Tracheal epithelial cell (primary cell): ENCODE measurements at places on chromosomes 2 and 18. TPM values are rescaled to one million over a fixed set of nuclear protein-coding genes. Genes with fewer than 3 reads are reported as not detected.

The RUFY4 gene
- under 0.01 TPM in 1 of 2 replicates, not detected in the other for total RNA-seq

The ALPG gene
- total RNA-seq: under 0.01 TPM in 1 of 2 replicates, not detected in the other

The AOX1 gene
- total RNA-seq: 4.7 and 15.7 TPM in 2 replicates

The COL6A3 gene
- total RNA-seq: 0.21 and 0.72 TPM in 2 replicates

The MDH1B gene
- total RNA-seq: 0.48 TPM in 1 of 2 replicates, not detected in the other

The HNRNPA3 gene
- total RNA-seq: 25.8 and 30.1 TPM in 2 replicates

The GKN1 gene
- not detected in 2 replicates for total RNA-seq

The RSAD2 gene
- 0.21 and 2.2 TPM in 2 replicates for total RNA-seq

The CXXC1 gene
- total RNA-seq: 27.5 and 27.7 TPM in 2 replicates

The CDK15 gene
- 0.24 TPM in 1 of 2 replicates, not detected in the other for total RNA-seq

The MLPH gene
- total RNA-seq: 9.9 and 16.4 TPM in 2 replicates

The WDR35 gene
- 6.6 and 8.2 TPM in 2 replicates for total RNA-seq

The EVA1A gene
- 6.2 and 44.8 TPM in 2 replicates for total RNA-seq

The RNF144A gene
- 1.7 TPM in 1 of 2 replicates, not detected in the other for total RNA-seq

The DSG2 gene
- total RNA-seq: 136 and 189 TPM in 2 replicates

The RND3 gene
- 100.0 and 308 TPM in 2 replicates for total RNA-seq

The FTCDNL1 gene
- 0.21 and 1.4 TPM in 2 replicates for total RNA-seq

The CERKL gene
- 0.72 TPM in 1 of 2 replicates, not detected in the other for total RNA-seq

The IL1RL2 gene
- total RNA-seq: 2.1 and 2.2 TPM in 2 replicates

The CD207 gene
- total RNA-seq: not detected in 2 replicates

The SLC40A1 gene
- 1.4 and 1.7 TPM in 2 replicates for total RNA-seq

The DNPEP gene
- total RNA-seq: 39.6 and 87.2 TPM in 2 replicates

The RPRM gene
- total RNA-seq: not detected in 2 replicates

The FSIP2 gene
- under 0.01 and 0.21 TPM in 2 replicates for total RNA-seq

The ALPP gene
- total RNA-seq: not detected in 2 replicates

The IL1R1 gene
- total RNA-seq: 1.7 and 4.8 TPM in 2 replicates

The ARL6IP6 gene
- total RNA-seq: 38.2 and 52.1 TPM in 2 replicates

The CYBRD1 gene
- 27.7 TPM in 2 replicates for total RNA-seq

The PRSS56 gene
- total RNA-seq: not detected in 2 replicates

The SPATA3 gene
- total RNA-seq: not detected in 2 replicates

The MSH2 gene
- 10.7 and 13.0 TPM in 2 replicates for total RNA-seq

The NAT8 gene
- total RNA-seq: not detected in 2 replicates

The FOXI3 gene
- total RNA-seq: not detected in 2 replicates

The ADCYAP1 gene
- not detected in 2 replicates for total RNA-seq

The ACADL gene
- total RNA-seq: 0.21 and 0.48 TPM in 2 replicates

The PLGLB1 gene
- 0.24 and 2.3 TPM in 2 replicates for total RNA-seq

The VRK2 gene
- 48.0 and 58.6 TPM in 2 replicates for total RNA-seq

The CCDC88A gene
- 10.1 and 17.9 TPM in 2 replicates for total RNA-seq

The APCDD1 gene
- under 0.01 TPM in 1 of 2 replicates, not detected in the other for total RNA-seq

The ELMOD3 gene
- total RNA-seq: 7.7 and 15.6 TPM in 2 replicates

The MSTN gene
- not detected in 2 replicates for total RNA-seq
